ENCODE measurements at places on chromosomes 6 and 20.
A peak's percentile ranks its signal among the peaks of the same experiment; 100 is the strongest.

GRCh38 chr6:44199883-44200282, 16.8 kb upstream of the MYMX start:
- no peak for DNase-seq

DNA sequence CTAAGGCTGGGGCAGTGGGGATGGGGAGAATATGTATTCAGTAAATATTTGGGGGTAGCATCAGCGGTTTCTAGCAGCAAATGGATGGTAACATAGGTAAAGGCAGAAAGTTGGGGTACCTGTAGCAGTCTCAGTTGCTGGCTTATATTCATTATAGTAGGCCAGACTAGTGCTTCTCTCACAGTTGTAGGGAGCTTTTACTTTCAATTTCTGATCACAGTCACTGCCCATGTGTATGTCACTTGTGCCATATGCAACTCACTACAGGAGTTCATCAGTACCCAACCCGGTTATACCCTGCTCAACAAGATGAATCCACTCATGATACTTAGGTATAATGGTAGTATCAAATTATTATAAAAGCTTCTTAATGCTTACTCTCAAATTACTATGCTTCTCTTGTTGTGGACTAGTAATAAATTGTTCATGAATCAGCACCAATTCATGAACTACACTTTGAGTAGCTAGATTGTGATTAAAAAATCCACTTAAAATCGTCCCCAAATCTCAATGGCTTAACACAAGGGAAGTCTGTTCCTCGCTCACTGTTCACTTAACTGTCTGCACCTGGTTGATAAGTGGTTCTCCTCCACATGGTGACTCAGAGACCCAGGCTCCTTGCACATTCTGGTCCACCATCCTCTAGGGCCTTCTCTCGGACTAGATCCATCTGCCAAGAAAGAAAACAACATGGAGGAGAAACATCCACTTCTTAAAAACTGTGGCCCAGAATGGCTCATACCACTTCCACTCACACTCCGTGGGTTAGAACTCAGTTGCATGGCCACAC, 31.3 kb upstream of the MYLIP start:
- DNase-seq = no peak

DNA sequence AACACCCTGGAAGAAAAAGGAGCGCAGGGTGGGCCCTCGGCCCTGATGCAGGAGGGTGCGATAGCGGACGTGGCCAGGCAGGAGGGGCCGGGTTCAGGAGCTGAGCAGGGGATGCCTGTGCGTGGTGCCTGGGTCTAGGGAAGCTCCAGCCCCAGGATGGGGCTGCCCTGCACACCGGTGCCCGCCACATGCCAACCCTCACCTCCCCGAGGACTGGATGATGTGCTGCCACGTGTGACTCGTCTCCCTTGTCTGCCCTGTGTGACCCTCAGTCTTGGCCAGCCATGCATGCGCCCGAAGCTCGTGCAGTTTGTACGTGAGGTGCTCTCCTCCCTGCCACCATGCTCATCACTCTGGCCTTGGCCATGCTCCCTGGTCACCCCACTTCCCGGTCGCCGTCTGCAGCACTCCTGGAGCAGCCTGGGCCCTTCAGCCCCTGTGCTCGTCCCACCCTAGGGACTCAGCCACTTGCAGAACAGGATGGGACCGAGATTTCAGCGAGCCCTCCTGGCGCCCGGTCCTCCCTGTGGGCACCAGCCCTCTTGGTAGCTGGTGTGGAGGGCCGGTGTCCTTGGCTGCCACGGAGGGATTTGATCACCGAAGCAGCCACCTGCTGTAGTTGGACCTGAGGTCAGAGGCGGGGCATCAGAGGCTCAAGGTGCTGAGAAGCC, 4.3 kb upstream of the COL20A1 start:
- no peak for DNase-seq

- DNase-seq = peak; percentile 62
Observed at GRCh38 chr6:33029328-33030184, 20.2 kb upstream of the HLA-DOA start.

DNA sequence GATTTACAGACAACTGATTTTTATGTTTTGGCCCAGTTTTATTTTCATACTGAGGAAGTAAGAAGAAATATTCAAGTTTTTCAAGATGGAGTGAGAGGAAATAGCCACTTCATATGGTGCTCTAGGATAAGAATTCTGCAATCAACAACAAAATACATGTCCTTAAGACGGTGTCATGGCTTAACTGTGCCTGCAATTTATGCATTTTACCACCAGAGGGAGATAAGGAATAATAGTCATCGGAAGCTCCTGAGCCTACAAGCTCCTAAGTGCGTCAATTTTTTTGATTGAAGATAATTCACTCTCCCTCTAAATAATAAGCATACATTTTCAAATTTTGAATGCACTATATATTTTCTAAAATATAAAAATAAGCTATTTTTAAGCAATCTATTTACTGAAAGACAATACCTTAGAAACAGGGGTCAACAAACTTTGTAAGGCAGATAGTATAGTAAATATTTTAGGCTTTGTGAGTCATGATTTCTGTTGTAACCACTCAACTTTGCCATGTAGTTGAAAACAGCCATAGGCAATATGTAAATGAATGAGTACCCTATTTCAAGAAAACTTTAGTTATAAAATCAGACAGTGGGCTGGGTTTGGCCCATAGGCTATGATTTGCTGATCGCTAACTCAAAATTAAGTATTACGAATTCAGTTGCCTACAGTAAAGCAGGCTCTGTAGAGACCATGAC, 230.9 kb upstream of the DTNBP1 start:
- DNase-seq = peak; percentile 86

- no peak for DNase-seq
Observed at GRCh38 chr6:75943381-75943780, 129.1 kb downstream of the IMPG1 start.

DNA sequence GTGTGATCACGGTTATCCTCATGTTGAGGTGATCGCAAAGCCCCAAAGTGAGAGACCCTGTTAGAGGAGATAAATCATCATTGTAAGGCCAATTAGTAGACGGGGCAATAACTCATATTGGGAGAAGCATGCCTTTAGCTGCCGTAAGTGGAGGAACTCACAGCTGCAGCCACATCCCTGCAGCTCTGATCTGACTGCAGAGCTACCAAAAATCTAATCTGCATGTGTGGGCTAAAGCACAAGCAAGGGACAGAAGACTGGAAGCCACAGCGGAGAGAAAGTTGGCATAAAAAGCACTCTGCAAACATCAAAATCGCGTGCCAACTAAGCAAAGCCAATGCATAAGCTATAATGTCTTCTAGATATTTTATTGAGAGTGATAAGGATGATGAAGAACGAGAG, 79.8 kb downstream of the TBC1D7 start:
- no peak for DNase-seq

DNA sequence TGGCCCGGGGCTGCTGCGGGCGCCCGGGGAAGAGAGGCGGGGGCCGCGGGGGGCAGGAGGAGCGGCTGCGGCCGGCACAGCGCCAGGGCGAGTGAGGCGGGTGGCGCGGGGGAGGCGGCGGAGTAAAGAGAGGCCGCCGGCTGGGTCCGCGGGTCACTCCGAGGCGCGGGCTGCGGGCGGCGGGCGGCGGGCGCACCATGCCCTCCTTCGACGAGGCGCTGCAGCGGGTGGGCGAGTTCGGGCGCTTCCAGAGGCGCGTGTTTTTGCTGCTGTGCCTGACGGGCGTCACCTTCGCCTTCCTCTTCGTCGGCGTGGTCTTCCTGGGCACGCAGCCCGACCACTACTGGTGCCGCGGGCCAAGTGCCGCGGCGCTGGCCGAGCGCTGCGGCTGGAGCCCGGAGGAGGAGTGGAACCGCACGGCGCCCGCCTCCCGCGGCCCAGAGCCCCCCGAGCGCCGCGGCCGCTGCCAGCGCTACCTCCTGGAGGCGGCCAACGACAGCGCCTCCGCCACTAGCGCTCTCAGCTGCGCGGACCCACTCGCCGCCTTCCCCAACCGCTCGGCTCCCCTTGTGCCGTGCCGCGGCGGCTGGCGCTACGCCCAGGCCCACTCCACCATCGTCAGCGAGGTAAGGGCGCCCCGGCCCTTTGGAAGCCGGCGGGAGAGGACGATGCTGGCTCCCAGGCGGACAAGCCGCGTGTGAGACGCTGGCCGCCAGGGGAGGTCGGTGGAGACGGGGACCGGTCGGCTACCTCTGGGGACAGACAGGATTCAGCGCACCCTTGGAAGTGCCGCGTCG, at the start of gene SLC22A3:
SLC22A3 (plus strand) TSS at position 156 of the 797 bp plus-strand sequence; CDS start at position 198, 42 bp downstream.
- no peak for DNase-seq
